ENCODE measurements at places on chromosomes 7 and 10.

GRCh38 chr10:88728107-88728763 lies 22.2 kb downstream of the LIPK start:
- DNase-seq, result no peak

DNA sequence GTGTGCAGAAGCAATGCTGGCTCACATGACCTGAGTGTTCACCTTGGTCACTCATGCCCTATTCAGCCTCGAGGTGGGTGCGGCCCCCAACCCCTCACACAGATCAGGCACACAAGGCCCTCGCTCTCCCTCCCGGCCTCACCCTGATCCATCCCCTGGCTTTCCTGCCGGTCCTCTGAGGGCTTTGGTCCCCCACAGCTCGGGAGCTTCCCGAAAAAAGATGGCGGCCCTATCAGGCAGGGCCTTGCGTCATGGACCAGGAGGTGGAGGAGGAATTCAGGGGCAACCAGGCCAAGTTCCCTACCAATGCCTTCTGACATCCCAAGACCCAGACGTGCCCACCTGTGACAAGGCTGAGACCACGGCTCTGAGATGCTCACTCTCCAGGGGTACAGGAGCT lies 43.7 kb upstream of the DNAAF5 start:
- no peak for DNase-seq

DNA sequence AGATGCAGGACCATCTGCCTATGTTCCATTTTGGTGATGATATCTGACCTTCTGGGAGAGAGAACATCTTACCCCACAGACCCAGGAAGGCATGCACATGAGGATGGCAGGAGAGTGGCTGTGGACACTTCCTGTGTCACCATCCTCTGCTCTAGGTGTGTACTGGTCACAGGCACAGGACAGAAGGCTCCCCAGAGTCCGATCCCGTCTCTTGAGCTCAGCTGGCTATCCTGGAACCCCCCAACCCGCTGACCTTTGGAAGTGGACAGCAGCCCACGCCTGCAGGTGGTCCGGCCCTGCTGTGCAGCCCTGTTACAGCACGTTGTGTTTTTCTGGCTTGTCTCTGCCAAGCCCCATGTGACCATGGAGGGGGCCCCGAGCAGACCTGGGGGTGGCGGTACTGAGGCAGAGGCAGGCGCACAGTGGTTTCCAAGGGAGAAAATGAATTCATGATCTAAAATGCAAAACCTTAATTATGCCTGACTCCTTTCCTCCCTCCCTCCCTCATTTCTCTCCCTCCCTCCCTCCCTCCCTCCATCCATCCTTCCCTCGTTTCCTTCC lies 178.8 kb downstream of the CUX1 start:
- DNase-seq, result no peak

- no peak for DNase-seq
Observed at GRCh38 chr7:137880432-137880831, 33.7 kb upstream of the DGKI start.

DNA sequence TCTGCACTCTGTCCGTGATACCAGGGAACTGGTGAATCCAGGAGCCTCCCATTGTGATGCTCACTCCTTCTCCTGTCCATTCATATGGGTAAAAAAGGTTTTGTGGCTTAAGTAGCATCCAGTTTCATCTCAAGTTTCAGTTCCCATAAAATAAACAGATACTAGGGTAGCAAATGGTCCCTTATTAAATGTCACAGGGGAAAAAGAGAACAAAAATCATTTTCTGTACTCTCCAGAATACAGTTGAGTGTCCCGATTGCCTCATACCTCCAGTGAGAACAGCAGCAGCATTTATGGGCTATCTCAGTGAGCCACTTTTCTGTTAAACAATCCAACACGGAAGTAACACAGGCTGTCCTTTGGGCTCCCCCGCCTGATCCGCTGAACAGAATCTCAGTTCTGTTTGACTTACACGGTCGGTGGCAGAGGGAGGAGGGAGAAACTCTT lies 179.6 kb downstream of the CELF2 start:
- no peak for DNase-seq

- no peak for DNase-seq
Observed at GRCh38 chr10:117699436-117700075, 157.0 kb downstream of the EMX2 start.

- peak; percentile 69 for DNase-seq
Observed at GRCh38 chr7:76142861-76143260, 58.8 kb upstream of the SRRM3 start.

GRCh38 chr10:11685787-11686218 lies 56.4 kb upstream of the ECHDC3 start:
- DNase-seq, result peak; percentile 97

DNA sequence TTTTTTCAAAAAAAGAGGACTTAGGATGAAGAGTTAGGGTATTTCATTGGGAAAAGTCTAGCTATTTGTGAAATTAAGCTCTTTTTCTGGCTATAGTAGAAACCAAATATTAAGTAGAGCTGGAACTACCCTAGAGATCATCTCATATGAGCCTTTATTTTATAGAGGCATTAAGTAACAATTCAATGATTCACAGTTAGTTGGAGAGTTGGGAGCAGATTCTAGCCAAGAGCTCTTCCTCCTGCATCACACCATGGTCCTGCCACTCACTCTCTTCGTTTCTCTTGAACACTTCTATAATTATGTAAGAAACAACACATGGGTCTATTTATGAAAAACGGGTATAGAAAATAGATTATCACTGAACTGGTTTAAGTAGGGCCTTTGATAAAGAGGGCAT lies 76.1 kb upstream of the ANK3 start:
- DNase-seq, result no peak

DNA sequence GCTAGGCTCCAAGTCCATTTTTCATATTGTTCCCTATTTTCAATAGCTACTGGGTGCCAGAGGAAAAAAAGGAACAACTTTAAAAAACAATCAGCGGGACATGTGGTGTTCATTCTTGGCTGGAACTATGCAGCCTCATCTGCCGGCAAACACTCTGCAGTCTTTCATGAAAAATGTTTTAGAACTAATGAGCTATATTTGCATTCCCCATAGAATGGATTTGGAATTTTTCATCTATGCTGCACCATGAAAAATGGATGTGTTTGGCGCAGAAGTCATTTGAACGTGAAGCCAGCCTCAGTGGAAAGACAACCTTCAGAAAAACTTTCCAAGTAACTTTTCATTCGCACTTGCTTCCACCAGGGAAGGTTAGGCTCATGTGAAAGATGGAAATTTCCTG lies 270.5 kb downstream of the SKAP2 start:
- no peak for DNase-seq

GRCh38 chr10:53013201-53013810 lies 240.7 kb upstream of the MBL2 start:
- peak; percentile 71 for DNase-seq

GRCh38 chr10:129853562-129853903 lies 110.5 kb downstream of the EBF3 start:
- DNase-seq, result peak; percentile 41

GRCh38 chr10:132996603-132997343 lies 54.4 kb upstream of the CFAP46 start:
- DNase-seq, result no peak

DNA sequence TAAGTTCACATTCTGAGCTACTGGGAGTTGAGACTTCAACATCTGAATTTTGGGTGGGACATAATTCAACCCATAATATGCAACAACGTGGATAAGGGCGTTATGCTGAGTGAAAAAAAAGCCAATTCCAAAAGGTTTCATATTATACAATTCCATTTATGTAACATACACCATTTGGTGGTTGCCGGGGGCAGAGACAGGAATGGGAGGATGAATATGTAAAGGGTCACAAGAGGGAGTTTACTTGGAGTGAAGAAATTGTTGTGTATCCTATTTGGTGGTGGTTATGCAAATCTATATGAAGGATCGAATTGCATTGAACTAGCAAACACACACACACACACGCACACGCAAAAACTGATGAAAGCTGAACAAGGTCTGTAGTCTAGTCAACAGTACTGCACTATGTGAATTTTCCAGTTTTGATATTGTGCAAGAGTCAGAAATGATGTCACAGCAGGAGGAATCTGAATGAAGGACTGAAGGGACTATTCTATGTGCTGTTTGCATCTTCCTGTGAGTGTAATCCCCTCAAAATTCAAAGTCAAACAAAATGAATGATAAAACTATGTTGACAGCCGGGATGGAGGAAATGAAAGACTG lies 249.2 kb upstream of the HABP2 start:
- DNase-seq, result no peak

GRCh38 chr7:87877366-87878040 lies 1.2 kb downstream of the DBF4 start:
- no peak for DNase-seq

DNA sequence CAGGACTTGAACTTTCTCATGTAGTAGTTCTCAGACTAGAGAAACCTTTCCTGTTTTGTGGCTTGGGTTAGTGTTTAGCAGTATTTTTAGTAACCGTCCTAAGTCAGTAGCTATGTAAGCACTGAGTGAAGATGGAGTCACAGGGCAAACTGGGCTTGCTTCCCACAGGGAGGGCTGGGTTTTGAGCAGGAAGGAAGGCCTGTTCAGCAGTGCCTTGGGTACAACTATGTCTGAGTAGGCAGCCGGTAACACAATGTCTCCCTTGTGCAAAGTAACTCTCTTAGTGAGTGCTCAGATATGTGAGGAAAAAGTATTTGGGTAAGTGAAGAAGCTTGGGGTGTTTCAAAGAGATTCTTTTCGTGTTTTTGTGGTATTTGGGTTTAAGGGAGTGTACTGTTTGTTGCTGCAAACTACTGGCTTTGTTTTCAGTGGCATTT lies 96.4 kb downstream of the CCSER2 start:
- peak; percentile 96 for DNase-seq

DNA sequence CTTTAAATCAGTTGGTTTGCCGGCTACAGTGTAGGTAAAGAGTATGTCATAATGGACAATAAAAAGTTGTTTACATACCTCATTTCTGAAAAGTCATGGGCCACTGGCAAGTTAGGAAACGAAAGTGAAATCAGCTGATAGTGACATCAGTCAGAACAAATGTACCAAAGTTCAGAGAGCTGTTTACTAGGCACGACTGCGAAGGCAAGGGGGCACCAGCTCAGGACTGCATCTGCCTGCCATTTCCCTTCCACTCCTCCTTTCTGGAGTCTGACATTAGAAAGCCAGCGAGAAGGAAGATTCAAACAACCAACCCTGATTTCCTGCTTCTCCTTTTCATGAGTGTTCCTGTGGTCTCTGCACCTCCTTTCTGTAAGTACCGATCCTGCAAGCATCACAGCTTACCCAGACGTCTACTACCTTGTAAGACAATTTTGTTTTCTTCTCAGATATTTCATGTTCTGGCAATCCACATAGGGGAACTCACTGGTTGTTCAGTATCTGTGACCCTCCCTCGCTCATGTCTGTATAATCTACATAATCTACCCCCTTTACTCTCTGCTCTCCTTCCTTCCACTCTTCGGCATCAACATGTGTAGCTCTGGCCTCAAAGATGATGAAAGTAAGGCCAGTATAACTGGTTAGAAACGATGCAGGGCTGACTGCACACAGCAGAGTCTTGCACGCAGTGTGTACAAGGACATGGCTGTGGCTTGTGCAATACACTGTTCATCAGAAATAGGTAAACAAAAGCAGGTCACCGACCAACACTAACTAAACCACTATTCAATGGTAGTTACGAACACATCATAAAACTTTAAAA lies at the start of gene TMEM140:
TSS of gene TMEM140 (plus strand) at position 174 of the 823 bp plus-strand sequence. CDS start 16,370 bp downstream, outside the sequence.
- peak; percentile 41 for DNase-seq

GRCh38 chr10:118241229-118242137 lies 100.6 kb downstream of the FAM204A start:
- peak; percentile 84 for DNase-seq

DNA sequence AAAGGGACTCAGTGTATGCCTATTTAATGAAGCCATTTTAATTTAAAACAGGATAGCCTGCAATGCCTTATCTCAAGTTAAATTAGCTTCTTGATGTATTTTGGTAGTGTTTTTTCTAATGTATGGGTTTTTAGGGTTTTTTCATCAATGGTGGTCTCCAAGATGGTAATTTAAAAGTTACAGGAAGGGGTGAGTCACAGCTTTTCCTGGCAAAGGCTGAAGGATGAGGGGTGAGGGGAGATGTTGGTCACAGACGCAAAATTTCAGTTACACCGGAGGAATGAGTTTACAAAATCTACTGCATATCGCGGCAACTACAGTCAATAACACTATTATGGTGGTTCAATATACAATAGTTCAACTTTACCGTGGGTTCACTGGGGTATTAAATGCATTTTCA lies 31.6 kb downstream of the CCDC3 start:
- DNase-seq, result no peak
